ENCODE measurements at places on chromosomes 7 and 10.
A peak's percentile ranks its signal among the peaks of the same experiment; 100 is the strongest.

- no peak for DNase-seq
These were observed 68.6 kb downstream of the ZMIZ1 start for GRCh38 chr10:79137300-79137756.

DNA sequence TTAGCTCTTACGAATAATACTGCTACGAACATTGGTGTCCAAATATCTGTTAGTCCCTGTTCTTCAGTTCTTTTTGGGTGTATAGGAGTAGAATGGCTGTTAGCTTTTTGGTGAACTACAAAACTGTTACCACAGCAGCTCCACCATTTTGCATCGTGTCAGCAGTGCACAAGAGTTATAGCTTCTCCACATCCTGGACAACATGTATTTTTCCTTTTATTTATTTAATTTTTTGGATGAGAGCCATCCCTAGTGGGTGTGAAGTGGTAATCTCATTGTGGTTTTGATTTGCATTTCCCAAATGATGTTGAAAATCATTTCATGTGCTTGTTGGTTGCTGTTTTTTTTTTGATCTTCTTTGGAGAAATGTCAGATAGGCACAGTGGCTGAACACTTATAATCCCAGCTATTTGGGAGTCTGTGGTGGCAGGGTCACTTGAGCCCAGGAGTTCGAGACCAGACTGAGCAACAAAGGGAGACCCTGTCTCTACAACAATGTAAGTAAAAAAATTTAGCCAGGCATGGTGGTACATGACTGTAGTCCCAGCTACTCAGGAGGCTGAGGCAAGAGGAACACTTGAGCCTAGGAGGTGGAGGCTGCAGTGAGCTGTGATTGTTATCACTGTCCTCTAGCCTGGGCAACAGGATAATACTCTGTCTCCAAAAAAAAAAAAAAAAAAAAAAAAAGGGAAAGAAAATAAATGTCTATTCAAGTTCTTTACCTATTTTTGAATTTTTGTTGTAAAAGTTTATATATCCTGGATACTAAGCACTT lies 31.7 kb downstream of the TRIM24 start:
- no peak for DNase-seq

GRCh38 chr7:99709260-99709659 lies 25.7 kb downstream of the CYP3A7 start:
- DNase-seq, result no peak

GRCh38 chr7:42493436-42494198 lies 256.6 kb upstream of the GLI3 start:
- DNase-seq, result peak; percentile 2

DNA sequence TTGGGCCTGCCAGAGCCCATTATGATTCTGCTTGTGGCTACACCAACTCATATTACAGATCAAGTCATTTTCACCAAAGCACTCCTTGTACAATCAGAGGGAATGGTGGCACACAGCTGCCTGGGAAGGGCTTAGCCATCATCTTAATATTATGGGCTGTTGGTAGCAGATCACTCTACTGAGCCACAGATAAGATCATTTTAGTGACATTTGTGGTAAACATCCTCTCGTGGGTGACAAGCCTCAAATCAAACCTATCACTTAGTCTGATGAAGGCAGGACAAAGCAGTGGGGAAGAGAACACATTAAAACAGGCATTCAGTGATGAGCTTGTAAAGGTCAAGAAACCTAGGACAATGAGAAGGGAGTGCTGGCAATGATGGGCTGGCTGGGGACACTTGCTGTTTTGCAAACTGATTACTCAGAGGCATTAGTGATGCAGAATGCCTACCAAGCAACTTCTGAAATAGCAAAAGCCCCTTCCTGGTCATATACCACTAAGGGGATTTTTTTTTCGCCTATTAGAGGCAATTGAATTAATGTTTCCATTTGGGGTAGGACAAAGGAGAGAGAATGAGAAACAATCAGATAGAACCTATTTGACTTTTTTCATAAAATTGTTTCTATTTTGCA lies 137.5 kb upstream of the WDR11 start:
- DNase-seq, result no peak

DNA sequence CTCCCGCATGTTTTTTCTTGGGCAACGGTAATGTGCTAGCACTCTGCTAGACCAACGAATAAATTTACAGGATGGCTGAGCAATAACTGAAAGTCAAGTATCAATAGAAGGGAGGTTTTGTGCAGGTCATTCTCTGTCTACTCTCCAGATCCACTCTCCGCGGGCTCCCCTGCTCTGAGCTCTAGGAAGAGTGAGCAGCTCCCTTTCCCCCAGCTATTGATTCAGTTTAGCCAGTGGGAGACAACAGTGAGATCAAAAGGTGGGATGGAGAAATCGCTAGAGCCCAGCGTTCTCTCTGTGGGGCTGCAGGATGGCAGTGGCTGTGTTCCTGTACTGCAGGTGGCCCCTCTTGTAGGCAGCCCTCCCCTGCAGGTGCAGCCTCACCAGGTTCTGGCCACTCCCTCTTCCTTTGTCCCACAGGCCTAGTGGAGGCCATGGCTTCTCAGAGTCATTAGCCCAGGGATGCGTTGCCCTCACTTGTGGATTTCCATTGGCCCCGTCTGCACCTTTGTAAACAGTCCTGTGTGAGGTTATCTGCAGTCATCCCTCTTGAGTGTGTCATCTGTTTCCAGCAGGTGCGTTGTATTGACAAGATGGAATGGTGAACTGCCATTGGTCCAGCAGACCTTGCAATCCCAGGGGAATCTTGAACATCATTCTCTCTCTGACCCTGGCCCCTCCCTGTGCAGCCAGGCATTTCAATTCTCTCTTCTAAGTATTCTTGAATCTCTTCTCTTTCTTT lies 11.1 kb downstream of the MSRB2 start:
- no peak for DNase-seq

DNA sequence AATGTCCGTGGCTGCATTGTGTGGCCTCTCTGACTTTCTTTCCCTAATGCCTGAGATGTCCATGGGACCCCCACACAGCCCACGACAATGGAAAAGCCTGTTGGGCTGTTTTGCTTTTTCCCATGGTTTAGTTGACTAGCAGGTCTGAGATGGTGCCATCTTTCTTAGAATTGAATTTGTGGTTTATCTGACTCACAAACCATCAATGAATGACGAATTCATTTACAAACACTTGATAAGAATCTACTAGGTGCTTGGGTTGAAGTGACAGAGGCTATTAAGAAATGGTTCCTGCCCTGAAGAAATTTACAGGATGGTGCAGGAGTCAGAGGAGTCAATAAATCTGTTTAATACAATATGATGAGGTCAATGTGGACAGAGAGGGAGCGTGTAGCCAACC lies 75.4 kb downstream of the OTUD1 start:
- DNase-seq, result no peak

GRCh38 chr7:748446-748845 lies 21.4 kb upstream of the PRKAR1B start:
- no peak for DNase-seq

- DNase-seq, result no peak
These were observed 518.2 kb downstream of the SORCS3 start for GRCh38 chr10:105159268-105159667.

GRCh38 chr7:41183741-41184140 lies 519.1 kb downstream of the INHBA start:
- no peak for DNase-seq

DNA sequence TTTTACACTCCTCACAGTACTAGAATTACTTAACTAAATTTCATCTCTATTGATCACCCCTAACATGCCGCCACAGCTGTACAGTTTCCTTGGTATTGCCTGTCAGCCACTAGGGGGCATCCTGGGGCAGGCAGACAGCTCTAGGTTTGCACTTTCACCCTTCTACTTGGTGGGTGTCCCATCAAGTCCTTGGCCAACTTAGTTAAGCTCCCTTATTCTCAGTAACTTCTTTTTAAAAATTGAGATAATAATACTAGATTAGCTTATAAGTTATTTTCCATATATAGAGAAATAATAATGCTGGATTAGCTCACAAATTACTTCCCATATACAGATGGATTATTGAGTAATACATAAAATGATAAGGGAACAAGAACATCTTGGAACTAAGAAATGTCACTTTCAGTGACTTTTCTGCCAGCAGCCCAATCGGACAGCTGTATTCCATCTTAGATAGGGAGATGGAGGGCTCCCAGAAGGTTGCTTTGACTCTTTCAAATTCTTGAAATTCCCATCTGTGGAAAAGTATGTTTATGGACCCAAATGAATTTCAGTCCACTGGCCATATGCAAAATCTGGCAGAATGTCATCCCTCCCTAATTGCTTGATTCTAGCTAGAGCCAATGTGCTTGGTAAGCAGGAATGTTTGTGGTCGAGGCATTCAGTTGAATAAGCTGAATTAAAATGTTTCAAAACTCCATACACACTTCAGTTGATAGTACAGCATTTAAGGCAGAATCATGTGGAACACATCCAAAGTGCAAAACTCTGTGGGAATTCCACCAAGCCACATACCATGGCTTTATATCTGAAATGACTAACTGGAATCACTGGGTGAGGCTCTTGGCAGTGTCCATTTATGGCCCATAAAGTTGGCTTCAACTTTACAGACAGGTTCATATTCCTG lies 309.7 kb downstream of the CSTF2T start:
- peak; percentile 19 for DNase-seq

- no peak for DNase-seq
These were observed 91.4 kb downstream of the FAM107B start for GRCh38 chr10:14683256-14683655.

DNA sequence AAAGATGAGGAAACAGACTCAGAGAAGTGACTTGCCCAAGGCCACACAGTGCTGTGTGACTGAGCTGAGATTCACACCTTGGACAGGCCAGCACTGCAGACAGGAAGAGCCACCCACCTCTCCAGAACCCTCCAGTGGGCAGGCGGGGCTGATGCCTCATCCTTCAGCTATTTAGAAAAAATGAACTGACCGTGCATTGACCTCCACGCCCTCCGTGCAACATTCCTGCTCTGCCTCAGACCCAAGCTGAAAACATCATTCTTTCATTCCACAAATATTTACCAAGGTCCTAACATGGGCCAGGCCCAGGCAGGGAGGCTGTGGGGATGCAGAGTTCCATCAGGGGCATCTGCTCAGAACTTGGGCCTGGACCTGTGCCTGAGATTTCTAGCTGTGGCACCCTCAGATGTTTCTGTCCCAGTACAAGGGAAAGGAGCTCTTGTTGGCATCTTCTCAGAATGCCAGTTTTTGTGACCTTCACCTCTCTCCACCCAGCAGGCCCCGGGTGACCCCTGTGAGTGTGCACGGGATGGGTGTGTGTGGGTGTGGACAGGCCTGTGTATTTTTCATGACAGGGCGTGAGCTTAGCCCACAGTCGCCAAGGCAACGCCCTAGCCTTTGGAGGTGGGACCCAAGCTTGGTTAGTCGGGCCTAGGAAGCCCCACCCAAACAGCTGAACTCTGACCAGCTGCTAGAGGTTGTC lies 6.5 kb downstream of the VSIR start:
- DNase-seq, result no peak

- no peak for DNase-seq
These were observed 35.1 kb upstream of the ZNF716 start for GRCh38 chr7:57414852-57415251.

DNA sequence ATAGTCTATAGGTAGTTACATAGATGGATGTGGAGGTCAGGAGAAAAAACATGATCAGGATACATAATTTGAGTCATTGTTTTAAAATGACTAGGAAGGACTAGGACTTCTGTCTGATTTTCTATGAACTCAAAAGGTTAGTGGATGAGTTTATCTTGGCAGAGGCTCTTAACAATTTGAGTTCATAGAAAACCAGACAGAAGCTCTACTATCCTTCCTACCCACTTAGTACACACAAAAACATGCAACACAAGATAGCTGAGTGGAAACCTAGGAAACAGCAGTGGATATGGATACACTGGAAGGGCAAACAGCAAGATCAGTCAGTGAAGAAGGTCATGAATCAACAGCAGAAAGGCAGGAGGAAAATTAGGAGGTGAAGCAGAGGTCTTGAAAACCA lies 84.6 kb downstream of the VPS50 start:
- no peak for DNase-seq

DNA sequence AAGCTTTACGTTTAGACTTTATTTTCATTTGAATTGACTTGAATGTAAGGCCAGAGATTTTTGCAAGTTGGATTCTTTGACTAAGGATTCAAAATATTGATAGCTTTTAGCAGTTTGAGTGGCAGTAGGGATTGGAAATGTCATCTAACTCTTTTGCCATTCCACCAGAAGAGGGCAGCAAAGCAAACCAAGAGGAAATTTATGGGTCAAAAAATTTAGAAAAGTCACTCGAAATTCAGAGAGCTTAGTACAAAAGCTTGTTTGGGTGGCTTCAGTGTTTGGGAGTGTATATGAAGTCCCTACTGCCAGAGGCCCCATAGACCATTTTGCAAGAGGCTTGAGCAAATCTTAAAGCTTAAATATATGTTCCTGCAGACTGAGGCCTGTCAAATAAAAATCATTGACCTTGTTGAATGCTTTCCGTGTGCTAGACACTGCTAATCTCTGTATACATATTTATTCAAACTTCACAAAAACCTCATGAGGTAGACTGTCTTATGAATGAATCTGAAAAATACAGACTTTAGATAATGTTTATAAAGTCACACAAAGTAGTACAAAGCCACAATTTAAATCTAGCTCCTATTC lies 44.6 kb upstream of the RSBN1L start:
- no peak for DNase-seq

DNA sequence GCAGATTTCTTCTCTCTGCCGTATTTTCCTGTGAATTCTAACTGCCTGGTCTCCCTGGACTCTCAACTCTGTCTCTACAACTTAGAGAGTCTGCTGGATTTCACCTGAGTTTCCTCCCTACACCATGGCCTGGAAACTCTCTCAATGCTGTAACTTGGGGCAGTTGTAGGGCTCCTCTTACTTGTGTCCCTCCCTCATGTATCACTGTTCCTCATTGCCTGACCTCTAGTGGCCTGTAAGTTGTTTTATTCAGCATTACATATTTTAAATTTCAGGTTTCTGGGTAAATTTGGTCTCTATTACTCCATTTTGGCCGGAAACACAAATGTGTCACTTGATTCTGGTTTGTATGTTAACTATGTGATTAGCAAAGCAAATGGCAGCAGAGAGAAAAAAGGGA lies 70.9 kb downstream of the DYNC1I1 start:
- no peak for DNase-seq

DNA sequence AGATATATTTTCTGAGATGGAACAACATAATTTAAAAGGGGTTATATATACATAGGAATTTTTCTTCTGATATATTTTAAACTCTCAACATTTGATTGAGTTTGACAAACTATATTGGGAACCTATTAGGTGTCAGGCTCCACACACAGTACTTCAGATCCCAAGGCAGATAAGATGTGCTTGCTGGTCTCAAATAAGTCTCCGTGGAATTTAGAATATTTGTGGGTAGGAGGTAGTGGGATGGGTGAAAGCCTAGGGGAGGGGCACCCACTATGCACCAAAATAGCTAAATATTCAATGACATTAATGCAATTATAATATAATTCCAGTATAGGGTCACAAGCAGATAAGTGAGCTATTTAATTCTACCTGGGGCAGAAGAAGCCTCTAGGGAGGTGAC lies 81.5 kb downstream of the ARL4A start:
- DNase-seq, result no peak

GRCh38 chr7:136891850-136892249 lies 23.4 kb downstream of the CHRM2 start:
- DNase-seq, result no peak

GRCh38 chr10:11663763-11664555 lies 52.5 kb upstream of the USP6NL start:
- DNase-seq, result no peak
